ENCODE measurements at places on chromosomes 5 and 9.

DNA sequence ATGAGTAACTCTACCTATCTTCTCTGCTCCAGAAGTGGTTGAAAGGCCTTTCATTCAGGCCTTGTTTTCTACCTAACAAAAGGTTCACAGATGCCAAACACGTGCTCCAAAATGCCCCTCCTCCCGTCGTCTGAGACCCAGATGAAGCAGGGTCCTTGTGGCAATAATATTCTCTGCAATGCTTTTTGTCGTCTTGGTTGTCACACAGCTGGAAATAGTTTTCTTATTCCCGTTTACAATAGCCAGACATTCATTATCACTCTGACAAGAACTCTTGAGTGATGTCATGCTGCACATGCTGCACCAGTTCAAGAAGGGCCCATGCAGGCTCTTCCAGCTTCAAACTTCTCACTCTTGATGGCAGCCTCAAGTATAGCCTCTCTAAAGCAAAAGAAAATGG is 7.8 kb downstream of the LPAR1 start:
- no peak for DNase-seq

GRCh38 chr9:114653556-114654159 is 3.9 kb downstream of the TEX53 start:
- peak; percentile 89 for DNase-seq

GRCh38 chr5:43245724-43246385 is 53.8 kb downstream of the NIM1K start:
- DNase-seq = no peak

DNA sequence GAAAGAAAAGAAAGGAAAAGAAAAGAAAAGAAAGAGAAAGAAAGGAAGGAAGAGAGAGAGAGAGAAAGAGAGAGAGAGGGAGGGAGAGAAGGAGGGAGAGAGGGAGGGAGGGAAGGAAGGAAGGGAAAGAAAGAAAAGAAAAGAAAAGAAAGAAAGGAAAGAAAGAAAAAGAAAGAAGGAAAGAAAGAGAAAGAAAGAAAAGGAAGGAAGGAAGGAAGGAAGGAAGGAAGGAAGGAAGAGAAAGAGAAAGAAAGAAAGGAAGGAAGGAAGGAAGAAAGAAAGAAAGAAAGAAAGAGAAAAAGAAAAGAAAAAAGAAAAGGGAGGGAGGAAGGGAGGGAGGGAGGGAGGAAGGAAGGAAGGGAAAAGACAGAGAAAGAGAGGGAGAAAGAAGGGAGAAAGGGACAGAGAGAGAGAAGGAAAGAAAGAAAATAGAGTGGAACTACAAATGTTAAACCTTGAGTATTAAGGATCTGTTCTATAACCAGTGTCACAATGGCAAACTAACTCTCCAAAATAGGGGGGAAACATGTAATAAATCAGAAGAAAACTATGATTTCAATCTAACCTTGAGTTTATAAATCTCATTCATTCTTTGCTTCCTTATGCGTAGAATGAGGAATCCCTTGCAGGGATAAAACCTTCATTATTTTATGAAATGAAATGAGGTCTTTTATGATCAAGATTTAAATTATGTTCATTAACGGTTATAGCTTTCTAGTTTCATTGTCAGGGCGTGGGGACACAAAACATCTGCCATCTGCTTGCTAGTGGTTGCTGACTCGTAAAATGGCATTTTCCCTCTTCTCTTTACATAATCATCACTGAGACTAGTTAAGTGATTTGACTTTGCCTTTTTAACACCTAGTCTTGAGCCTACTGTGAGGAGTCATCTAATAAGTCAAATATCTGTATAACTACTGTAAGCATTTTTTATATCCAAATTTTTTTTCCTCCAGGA is 40.7 kb upstream of the RAD23B start:
- peak; percentile 52 for DNase-seq

- peak; percentile 20 for DNase-seq
Observed at GRCh38 chr9:34650816-34651215, 1.2 kb upstream of the IL11RA start.

DNA sequence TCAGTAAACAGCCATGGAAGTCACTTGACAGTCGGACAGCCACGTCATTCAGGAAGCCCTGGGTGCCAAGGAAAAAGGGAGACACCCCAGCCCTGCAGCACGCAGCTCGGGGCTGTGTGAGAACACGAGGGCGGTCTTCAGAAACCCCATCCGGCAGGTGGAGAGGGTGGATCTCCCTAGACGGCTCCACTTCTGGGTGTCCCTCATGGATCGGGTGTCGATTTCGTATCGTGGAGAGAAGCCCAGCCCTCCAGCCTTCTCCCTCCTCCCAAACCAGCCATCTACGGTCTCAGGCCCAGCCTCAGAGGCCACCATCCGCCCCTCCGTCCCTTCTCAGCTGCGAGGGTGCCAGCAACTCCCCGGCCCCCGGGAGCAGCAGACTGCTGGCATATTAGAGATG is 65.5 kb upstream of the BARHL1 start:
- no peak for DNase-seq

- no peak for DNase-seq
Observed at GRCh38 chr5:29758986-29759421, 1434.5 kb upstream of the CDH6 start.

DNA sequence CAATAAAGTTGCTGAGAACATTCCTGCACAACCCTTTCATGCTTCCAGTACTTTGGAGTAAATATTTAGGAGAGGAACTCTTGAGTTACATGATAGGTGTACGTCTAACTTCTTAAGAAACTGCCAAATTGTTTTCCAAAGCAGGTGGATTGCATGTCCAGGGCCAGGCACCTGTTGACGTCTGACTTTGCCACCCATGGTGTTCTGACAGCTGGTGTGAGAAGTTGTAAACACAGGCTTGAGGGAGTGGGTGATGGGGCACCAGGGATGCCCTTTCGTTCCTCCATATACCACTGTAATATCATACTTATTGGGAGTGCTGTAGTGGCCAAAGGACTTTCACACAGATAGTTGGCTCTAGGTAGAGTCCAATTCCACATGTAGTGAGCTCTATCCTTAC is 352.1 kb downstream of the GADD45G start:
- DNase-seq = no peak

GRCh38 chr5:123035918-123036390 is 571 bp downstream of the PPIC start:
- DNase-seq = peak; percentile 82

- no peak for DNase-seq
Observed at GRCh38 chr5:109767997-109768396, 78.3 kb downstream of the MAN2A1 start.

GRCh38 chr9:99244344-99245260 is 22.5 kb downstream of the SEC61B start:
- no peak for DNase-seq

DNA sequence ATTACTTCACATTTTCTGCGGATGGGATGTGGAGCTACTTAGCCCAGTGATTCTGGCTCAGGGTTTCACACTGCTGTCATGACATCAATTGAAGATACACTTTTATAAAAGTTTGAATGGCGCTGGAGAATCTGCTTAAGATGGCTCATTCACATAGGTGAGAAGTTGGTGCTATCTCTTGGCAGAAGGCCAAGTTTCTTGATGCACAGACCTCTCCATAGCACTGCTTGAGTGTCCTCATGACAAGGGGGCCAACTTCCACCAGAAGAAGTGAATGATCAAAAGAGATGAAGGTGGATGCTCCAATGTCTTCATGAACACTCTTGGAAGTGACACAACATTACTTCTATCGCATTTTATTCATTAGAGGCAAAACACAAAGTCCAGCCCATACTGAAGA is 403.7 kb upstream of the CCNG1 start:
- DNase-seq = no peak

GRCh38 chr9:94894094-94894699 is 167.7 kb downstream of the AOPEP start:
- peak; percentile 45 for DNase-seq

DNA sequence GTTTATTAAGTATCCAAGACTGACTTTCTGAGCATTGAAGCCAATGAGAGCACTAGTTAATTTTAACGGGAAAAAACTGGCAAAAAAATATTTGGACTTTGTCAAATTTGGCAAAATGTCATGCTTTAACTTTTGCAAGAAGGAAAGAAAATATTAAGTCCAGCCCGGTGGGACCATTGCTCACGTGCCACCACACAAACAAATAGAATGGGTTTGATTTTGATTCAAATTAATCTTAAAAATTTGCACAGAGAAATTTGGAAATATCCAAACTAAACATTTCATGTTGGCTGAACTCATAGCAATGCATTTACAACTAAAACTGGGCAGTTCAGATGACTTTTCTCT is 302.2 kb downstream of the EBF1 start:
- no peak for DNase-seq

- DNase-seq = no peak
Observed at GRCh38 chr9:16369427-16369826, 501.0 kb downstream of the BNC2 start.

DNA sequence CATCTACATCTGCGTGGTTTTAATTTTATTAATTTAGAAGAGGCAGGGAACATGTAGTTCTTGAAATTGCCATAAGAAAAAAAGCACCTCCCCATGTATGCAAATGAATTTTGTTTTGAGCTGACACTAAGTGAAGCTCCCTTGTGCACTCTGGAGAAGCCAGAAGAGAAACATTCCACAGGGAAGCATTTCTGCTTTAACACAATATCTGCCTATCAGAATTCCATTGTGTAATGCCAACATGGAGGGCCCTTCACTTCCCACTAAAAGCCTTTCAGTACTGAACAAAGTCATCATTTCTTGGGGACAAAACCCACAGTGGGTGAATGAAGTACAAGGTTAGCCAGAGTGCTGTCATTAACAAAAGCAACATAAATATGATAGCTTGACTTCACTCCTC is 59.7 kb downstream of the PRELID2 start:
- DNase-seq = peak; percentile 50

DNA sequence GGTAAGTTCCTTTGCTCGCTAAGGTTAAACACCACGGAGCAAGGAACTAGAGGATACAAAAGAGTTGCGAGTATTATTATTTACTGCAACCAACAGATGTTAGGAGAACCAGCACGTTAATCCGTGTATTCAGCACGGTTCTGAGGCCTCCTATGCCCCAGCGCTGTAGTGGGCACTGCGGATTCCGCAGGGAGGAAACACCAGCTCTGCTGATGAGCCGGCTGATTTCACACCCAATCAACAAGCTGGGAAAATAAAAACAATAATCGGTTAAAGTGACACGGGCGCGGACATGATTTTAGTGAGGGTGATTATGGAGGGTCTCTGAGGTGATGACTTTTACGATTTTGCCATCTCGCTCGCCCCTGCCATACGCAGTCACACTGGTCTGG is 702 bp upstream of the PRELID2 start:
- no peak for DNase-seq

DNA sequence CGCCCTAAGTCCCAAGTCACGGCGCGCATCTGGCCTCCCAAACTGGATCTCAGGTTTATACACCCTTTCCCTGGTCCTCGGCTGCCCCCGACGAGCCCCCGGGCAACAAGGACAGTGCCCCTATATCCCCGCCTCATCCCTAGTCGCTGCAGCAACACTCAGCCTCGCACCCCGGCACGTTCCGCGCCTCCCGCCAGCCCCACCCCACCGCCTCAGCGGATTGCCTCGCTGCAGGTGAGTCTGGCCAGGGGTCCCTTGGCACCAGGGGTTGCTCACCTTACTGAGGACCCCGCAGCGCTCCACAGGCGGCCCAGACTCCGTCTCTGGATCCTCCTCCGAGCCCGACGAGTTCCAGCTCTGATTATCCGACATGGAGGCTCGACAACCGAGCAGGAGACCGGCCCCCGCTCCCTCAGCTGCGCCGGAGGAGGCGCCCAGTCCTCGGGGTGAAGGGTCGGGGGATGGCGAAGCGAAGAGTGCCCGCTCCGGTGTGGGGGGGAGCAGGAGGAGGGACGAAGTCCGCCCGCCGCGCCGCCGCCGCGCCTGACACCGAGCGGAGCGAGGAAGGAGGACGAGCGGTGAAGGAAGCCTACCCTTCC is 494 bp downstream of the CERT1 start:
- DNase-seq = peak; percentile 70

DNA sequence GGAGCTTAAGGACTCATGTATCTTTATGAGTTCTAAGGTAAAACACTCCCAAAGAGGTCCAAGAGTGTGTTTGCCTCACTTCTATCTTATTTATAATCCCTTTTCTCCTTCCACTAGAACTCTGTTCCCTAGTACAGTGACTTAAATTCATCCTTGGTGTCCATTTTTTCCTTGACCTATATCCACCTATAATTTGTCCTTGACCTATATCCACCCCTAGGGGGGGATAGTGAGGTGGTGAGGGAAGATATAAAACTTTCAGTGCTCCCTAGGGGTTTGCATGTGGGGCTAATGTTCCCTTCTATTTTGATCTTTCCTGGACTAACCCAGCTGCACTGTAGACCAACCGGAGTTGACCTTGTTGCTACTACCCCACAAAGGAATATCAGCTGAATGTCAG is 83.5 kb upstream of the GNAQ start:
- DNase-seq = no peak

GRCh38 chr5:132230871-132231270 is 3.2 kb upstream of the P4HA2 start:
- DNase-seq = no peak

- DNase-seq = no peak
Observed at GRCh38 chr5:6436715-6437331, 11.8 kb upstream of the UBE2QL1 start.

GRCh38 chr9:115649991-115650472 is 503.6 kb upstream of the PAPPA start:
- no peak for DNase-seq

DNA sequence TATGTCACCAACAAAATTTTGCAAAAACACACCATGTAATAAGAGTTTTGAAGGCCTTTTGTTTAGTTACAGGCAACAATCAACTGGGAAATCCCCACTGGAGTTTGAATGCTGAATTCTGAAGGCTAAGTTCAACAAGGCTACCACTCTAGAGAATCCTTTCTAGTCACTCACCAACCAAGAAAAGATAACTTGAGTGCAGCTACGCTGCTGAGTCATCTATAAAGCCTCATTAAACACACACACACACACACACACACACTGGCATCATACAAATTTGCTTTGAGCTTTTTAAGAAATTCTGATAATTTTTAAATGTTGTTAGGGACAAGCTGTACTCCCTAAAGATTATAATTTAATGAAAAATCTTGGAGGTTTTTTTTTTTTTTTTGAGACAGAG is 219.6 kb downstream of the DENND1A start:
- peak; percentile 49 for DNase-seq

DNA sequence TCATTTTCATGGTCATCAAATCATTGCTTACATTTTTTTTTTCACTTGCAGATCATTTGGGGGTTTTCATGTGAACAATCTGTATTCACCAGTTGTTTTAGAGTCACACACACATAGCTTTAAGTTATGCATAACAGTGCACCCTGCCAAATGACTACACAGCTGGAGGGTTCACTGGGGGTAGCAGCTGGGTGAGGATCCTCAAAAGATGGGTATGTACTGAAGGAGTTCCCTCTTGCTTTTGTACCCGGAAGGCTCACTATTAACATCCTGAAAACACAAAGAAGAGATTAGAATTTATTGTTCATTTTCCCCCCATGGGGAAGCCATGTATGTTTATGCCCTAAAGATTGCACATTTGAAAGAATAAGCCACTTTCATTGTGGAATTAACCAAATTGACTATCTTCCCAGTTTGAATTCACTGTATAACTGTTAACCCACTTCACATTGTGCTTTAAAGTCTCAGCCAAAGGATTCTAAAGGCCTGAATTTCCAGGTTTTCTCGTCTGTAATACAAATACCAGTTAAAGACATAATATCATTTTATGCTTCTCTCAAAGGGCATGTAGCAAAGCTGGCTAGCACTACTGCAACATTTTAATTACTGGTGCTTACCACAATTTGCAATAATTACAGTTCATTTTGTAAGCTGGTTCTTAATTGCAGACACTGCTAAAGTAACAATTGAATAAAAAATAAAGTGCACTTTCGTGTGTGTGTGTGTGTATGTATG is 466.4 kb upstream of the MEF2C start:
- no peak for DNase-seq

Data from adipocyte (in vitro differentiated cells).